ENCODE measurements at places on chromosomes 1 and 21.
A peak's percentile ranks its signal among the peaks of the same experiment; 100 is the strongest.

DNA sequence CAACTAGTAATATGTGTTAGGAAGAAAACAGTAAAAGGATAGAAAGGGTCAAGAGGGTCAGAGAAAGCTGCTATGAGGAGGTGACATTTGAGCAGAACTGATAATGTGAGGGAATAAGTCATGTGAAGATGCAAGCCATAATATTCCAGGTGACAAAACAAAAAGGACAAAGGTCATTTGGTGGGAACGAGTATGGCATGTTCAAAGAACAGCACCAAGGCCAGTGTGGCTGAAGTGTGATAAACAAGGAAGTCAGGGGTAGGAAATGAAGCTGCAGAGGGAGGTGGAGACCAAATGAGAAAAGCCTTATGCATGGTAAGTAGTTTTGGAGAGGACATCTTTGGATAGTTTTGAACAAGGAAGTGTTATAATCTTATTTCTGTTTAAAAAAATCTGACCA, 46.7 kb downstream of the LPGAT1 start:
- DNase-seq = no peak

GRCh38 chr1:48978413-48978812, 201.7 kb upstream of the BEND5 start:
- DNase-seq = no peak

GRCh38 chr1:150152772-150153456, 3.2 kb downstream of the PLEKHO1 start:
- no peak for DNase-seq

- no peak for DNase-seq
Observed at GRCh38 chr1:228147768-228148167, 2.0 kb upstream of the GJC2 start.

DNA sequence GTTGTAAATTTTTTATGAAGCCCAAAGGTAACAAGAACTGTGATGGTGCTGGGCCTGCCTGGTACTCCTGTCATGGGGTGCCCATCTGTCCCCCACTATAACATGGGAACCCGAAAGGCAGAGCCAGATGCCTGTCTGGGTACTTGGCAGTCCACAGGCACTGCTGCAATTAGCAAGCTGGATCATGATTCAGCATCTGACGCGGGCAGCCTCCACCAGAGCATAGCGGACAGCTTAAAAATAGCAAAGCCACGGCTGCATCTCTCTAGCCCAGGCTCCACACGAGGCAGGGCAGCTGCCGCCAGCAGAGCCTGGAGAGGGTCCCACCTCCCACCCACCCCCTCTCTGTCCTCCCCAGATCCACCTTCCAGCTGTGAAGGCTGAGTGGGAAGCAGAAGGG, 22.9 kb downstream of the SUSD4 start:
- peak; percentile 18 for DNase-seq

DNA sequence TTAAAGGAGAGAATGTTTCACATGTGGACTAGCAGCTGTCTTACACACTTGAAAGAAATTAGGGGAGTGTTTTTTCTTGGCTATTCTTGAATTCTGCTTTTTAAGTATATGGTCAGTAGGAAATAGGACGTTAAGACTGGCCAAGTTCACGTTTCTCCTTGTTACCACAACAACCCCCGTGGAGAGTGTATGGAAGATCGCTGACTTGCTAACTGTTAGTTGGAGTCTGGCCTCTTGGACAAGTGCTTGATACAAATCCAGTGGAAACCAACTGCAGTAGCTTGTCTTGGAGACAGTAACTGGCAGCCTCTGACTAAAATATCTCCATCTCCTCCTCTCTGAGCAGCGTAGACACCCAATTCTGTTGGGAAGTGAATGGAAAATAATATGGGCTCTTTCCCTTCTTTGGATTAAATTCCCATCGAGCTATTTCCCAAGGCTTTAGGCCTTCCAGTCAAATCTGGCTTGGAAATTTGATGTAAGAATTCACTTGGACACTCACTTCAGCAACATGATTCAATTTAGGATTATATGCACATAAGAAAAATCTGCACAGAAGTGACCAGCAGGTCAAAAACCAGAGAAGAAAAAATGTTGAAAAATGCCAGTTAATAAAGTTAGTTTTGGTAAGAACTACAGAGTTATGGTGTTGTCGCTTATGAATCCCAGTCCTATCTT, 3.6 kb upstream of the NFIA start:
- DNase-seq = no peak

- no peak for DNase-seq
Observed at GRCh38 chr1:81073580-81073979, 727.2 kb upstream of the ADGRL2 start.

GRCh38 chr1:36366091-36366661, 19.5 kb downstream of the STK40 start:
- no peak for DNase-seq

- no peak for DNase-seq
Observed at GRCh38 chr1:12622506-12622905, 4.5 kb upstream of the DHRS3 start.

DNA sequence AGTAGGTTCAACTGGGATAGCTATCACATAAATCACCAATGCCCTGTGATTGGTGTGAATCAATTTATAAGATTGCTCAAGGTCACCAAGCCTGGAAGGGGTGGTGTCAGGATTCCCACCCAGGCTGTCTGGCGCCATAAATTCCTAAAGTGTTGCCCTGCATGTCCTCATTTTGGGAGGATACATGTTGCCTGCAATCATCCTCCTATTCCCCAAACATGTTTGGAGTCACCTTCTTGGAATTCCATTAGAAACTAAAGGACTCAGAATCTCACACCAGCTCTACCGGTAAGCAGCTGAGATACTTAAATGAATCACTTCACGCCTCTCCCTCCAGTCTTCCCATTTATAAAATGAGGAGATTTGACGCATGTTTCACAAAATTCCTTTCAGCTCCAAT, 54.1 kb upstream of the SLC45A1 start:
- no peak for DNase-seq

GRCh38 chr21:26810676-26811415, 34.4 kb downstream of the ADAMTS1 start:
- no peak for DNase-seq

DNA sequence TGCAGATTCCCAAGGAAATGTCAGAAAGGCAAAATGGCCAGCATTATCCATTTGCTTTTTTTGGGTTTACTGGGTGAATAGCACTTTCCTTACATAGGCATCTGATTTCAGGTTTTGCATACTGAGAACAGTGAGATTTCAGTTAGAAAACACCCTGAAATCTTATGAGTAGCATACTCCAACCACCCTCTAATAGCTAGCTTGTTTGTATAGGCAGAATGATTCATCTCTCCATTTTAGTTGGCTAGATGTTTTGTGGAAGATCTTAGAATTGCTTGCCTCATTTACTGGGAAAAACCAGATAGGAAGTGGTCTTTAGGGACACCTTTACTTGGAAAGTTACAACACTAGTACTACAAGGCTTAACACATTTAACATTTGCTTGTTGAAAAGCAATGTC, 10.4 kb downstream of the KYAT3 start:
- DNase-seq = peak; percentile 24

- DNase-seq = no peak
Observed at GRCh38 chr1:96073100-96073499, 648.5 kb upstream of the PTBP2 start.

- no peak for DNase-seq
Observed at GRCh38 chr21:18622383-18622782, 218.8 kb upstream of the TMPRSS15 start.

DNA sequence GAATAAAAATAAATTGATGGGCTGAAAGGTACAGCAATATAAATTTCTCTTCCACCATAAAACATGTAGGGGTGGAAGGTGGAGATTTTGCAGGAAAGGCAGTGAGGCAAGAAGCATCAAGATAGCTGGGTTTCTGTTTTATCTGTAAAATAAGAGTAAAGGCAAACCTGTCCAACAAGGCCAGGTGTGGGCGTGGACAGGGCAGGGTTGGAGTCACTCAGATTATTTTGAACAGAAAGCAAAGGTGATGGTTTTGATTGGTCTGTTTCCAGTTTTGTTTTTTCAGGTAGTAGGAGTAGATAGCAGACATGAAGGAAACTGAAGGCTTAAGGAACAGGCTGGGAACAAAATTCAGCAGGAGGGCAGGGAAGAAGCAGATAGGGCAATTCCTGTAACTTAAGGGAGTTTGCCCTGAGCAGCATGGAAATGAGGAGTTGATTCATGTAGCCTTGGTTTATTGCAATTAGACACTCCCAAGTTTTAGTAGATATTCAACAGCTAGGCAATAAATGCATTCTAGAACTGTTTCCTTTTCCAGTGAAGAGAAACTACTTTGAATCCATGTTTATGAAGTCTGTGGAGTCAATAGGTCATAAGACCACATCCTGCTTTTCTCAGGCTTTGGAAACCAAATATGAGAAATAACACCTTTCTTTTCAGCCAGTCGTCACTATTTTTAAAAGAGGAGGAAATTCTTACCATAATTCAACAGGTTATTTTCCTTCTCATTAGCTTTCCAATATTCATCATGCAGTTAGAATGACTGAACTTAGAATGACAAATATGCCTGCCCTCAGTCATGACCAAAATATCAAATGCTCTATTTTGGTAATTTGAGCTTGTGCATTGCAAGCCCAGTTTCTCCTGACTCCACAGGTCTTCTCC, 38.7 kb upstream of the CD55 start:
- DNase-seq = peak; percentile 9

DNA sequence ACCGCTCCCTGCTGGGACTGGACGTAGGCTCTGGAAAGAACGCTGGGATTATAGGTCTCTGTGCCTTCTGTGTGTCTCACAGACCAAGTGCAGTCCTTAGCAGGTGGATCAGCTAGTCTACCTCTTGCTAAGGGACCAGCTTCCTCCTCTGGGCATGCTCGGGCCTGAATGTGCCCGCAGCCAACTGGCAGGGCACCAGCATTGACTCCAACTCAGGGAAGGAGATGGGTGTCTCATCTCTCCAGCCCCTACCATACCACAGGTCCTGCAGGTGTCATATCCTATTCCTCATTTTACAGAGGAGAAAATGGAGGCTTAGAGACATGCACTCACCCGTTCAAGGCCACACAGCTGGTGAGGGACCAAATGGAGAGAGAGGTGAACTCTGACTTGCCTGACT, 340.2 kb downstream of the PTPRU start:
- DNase-seq = peak; percentile 95

DNA sequence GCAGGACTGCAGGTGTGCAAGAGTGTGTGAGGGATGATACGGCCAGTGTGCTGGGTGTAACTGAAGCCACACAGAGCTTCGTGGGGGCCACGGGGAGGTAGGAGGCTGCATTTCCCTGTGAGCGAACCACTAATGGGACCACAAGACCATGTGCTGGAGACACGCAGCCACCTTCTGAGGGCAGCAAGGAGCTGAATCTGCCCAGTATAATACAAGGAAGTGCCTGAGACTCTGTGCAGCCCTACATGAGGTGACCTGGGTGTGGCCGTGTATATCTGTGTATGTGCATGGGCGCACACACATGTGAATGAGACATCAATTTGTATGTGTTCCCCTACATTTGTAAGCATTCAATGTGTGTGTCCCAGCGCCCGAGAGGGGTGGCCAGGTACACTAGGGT, 50.8 kb downstream of the CHD5 start:
- no peak for DNase-seq

GRCh38 chr1:87369736-87370478, 41.2 kb downstream of the LMO4 start:
- DNase-seq = no peak

DNA sequence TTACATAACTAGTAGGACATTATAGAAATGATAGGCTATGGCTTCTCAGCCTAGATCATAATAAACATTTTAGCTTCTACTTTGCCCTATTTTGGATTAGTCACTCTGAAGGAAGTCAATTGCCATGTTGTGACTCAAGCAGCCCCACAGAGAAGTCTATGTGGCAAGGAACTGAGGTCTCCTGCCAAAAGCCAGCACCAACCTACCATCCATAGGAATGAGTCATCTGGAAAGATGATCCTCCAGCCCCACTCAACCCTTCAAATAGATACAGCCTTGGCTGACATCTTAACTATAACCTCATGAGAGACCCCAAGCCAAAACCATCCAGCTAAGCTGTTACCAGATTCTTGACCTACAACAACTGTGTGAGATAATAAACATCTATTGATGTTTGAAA, 76.3 kb upstream of the BEND5 start:
- peak; percentile 84 for DNase-seq

DNA sequence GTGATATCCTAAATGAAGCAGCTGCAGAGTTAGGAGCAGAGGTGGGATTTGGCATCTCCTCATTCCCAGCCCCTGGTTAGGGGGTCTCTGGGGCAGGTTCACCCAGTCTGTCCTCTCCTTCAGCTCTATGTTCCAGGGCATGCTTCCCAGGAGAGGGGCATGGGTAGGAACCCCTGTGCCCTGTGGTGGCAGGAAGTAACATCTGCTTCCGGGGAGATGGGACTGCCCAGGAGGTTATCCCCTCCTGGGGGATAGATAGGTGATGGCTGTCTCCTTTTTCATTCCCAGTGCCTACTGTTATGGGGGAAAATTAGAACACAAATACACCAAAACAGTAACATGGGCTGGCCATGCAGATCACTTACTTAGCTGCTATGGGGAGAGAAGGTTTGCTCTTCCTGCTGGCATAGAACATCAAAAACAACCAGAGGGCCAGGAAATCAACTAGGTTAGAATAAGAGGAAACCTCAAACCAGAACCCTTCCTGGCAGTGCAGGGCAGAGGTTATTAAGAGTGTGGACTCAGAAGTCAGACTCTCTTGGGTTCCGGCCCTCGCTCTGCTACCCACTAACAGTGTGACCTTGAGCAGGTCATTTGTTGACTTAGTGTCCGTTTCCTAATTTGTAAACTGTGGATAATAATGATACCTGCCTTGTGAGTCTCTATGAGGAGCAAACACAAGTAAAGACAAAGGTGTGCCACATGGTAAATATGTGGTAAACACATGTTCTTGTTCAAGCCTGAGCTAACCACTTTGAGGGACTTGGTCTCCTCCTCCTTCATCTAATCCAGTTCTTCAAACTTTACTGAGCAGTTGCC, 157.8 kb upstream of the JUN start:
- no peak for DNase-seq

- no peak for DNase-seq
Observed at GRCh38 chr1:51653127-51653526, 36.2 kb downstream of the OSBPL9 start.

DNA sequence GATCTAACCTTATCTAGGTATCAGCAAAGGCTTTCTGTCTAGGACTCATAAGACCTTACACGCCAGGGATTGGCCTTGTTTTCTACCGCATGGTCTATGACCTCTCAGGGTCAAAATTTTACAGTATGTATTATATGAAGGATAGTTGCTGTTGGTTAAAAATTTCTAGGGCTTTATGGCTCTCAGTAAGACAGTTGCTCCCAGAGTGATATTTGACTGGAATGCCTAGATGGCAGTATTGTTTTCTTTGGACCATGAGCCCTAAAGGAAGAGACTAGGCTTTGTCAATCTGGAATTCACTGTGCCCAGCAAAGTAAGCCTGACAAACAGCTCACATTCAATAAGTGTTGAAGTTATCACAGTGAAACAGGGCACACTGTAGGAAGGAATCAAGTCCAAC, 37.6 kb downstream of the C1orf87 start:
- no peak for DNase-seq

GRCh38 chr1:6378096-6378746, 15.3 kb downstream of the ACOT7 start:
- no peak for DNase-seq

GRCh38 chr1:62327360-62328055, 8.3 kb upstream of the KANK4 start:
- DNase-seq = no peak
